NAMALWA (cell line): ENCODE measurements at places on chromosomes 6 and 20.

GRCh38 chr20:45008521-45009049 lies 42.3 kb downstream of the STK4 start:
- no peak for DNase-seq

GRCh38 chr6:89749918-89750317 lies 69.7 kb downstream of the MDN1 start:
- no peak for DNase-seq

DNA sequence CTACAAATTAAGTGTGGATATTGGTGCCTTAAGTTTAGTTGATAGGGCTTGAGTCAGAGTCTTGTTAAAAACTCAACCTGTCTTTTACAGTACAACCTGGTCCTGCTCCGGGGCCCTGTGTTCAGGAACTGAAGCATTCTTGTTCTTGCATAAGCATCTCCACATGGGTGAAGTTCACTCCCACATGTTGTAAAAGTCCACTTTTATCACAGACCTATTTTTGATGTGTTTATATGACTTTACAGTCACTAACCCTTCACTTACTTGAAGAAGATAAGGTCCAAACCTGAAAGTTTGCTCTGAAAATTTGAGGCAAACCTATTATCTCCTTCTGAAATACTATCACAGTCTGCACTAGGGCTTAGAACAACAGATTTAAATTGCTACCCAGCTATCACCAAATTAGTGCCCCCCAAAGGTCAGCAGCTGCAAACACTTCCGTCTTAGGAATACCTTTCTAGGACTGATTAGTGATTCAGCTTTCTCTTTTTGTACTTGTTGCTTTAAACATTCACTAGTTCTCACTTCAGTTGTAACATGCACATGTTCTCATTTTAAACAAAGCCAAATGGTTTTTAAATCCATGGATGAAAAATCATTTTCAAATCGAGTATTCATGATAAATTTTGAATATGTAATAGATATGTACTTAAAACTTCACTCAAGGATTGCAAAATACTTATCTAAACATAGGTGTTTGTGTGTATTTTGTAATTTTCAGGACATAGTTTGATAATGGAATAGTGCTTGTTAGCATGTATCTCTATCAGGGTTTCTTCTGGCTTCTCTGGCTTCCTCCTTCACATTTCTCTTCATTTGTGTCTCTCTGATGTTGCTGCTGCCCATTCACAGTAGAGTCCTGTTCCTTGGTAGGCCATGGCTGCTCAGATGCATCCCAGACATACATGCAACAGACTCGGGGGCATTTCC lies 469.8 kb upstream of the SOX4 start:
- DNase-seq: no peak

DNA sequence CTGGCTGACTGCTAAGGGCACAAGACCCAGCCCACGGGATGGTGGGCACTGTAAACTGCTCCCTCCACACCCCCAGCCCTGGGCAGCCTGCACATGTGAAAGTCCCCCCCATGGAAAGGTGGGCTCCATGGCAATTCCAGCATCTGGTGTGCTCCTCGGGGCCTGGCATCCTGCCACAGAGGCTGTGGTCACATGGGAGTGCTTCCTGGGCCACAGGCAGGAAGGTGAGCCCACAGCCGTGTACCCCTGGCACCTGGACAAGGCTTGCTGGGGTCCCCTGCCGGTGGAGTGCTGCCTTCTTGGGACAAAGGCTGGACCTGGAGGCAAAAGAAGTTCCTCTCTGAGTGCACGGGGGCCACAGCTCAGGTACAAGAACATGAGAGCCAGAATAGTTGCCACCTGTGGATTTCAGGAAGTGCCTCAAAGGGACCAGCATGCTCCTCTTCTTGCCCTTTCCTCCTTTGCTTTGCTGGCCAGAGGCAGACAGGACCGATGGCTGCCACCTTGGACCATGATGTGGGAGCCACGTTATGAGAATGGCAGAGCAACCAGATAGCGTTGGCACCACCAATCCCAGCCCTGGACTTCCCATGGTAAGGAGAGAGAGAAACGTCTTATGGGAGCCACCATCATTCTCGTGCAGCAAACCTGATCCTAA lies 120.2 kb upstream of the MLN start:
- DNase-seq: no peak

GRCh38 chr6:16097382-16098171 lies 31.3 kb upstream of the MYLIP start:
- DNase-seq: no peak
